ENCODE measurements at places on chromosomes 11 and 22.
A peak's percentile ranks its signal among the peaks of the same experiment; 100 is the strongest.

- DNase-seq, result no peak
Observed at GRCh38 chr11:93498161-93498560, 45.0 kb downstream of the SMCO4 start.

DNA sequence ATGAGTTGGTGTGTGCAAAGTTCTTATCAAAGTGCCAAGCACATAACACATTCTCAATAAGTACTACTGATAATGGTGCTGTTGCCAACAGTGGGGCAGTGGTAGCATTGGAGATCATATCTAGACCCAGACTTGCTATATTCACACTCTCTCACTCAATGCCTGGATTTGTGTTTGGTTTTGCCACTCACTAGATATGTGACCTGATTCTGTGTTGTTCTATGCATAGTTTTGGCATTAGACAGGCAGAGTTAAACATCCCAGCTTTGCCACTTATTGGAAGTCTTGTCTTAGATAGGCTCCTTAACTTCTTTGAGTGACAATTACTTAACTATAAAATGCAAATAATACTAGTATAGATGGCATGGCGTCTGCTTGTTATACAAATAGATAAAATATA, 642.6 kb upstream of the CCDC179 start:
- no peak for DNase-seq

- no peak for DNase-seq
Observed at GRCh38 chr11:15607361-15608036, 492.8 kb downstream of the INSC start.

DNA sequence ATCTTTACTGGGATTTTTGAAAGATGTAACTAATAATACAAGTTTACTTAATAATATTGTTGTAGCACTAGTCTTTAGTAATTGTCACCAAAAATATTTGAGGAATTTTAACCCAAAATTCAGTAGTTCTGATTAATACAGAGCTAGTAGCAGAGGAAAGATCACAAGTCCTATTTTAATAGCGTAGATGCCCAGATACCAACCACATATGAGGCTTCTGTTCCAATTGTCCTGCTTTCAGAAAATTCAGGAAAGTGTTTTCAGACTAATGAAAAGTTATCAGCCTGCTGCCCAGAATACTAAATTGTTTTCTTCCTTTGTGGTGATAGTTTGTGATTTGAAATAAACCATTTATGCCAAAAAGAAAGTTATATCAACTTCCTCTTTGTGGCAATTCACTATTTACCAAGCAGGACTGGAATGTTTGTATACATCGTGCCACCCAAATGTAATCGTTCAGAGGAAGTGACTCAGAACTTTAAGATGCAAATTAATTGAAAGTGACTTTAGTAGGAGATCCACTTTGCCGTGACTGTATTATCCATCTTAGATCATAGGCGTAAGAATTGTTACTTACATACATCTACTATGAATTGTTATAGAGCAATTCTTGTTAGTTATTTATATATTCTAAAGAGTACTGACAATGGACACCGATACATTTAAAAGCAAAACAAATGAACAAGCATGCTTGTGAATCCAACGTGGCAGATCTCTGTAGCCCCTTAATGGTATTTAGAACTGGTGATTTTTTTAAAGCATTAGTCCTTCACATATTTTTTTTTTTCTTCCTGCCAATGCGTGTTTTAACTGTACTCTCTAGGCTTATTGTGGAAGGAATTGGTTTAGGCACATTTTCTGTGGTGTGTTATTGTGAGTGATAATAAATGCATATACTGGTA, 231.0 kb downstream of the DDX10 start:
- DNase-seq, result peak; percentile 72

DNA sequence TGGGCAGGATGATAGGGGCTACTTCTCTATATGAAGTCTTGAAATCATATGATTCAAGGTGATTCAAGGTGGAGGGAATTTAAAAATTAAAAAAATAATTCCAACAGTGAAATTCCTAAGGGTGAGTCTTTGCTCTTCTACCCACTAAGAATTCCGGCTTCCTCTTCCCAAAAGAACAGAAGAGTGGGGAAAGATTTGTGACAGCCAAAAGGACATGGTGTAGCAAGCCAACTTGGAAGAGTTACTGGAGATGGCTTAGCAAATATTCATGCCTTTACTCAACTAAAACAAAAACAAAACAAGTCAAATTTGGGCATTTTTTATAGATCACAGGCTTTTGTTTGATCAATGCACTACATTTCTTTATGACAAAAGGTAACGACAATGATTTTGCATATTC, 12.3 kb downstream of the ZBED5 start:
- no peak for DNase-seq

DNA sequence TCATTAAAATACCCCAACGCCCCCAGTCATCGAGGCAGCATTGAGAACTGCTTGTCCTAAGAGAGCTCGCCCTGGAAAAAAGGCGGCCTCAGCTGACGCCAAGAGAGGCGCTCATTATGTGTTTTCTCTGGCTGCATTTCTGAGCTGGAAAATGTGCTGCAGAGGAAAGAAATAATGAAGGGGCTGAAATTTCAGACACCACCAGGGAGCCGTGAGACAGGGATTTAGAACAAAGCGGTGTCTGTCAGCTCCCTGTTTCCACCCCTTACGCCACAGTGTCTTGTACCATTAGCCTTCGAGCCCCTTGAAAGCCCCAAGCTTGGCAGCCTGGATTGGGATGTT, 14.4 kb downstream of the USH1C start:
- DNase-seq, result no peak

- no peak for DNase-seq
Observed at GRCh38 chr11:86202013-86202336, 42.6 kb upstream of the EED start.

- no peak for DNase-seq
Observed at GRCh38 chr11:70359451-70360205, 38.7 kb upstream of the CTTN start.

- DNase-seq, result no peak
Observed at GRCh38 chr22:27868732-27869282, 50.2 kb downstream of the PITPNB start.

DNA sequence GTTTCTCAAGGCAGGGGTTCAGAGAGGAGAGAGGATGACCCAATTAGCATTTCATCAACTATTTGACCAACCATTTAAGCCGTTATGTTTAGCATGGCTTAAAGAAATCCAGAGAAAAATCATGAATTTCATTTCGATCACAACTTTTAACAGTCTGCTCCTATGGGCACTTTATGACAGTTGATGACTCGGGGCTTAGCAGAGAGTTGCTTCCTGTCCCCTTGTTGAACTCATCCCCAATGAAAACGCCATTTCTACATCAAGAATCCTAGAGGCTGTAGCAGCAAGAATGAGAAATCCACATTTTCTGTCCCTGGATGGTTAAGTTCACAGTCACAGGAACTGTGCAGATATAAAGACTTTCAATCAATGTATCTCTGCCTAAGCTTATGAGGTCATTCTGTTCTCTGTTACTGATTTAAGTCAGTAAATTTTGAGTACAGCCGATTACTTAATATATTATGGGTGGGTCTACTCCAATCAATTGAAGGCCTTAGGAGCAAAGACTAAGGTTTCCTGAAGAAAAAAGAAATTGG, 81.1 kb downstream of the BDNF start:
- no peak for DNase-seq

DNA sequence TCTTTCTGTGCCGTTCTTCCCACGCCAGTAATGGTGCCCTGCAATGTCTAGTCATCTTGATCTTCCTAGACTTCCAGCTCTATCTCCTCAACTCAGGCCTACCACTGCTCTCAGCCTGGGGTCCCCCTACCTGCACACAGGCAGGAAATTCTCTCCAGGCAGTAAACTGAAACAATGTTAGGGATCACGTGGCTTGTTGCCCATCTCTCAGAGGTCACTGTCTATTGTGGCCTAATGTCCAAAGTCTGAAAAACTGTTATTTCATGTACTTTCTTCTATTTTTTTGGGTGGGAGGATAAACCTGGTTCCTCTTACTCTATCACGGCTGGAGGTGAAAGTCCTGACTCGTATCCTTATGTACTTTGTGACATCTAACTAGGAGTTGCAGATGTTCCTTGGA, 59.1 kb downstream of the CCDC34 start:
- DNase-seq, result no peak

GRCh38 chr22:21686634-21687393, 21.0 kb downstream of the PPIL2 start:
- DNase-seq, result no peak

DNA sequence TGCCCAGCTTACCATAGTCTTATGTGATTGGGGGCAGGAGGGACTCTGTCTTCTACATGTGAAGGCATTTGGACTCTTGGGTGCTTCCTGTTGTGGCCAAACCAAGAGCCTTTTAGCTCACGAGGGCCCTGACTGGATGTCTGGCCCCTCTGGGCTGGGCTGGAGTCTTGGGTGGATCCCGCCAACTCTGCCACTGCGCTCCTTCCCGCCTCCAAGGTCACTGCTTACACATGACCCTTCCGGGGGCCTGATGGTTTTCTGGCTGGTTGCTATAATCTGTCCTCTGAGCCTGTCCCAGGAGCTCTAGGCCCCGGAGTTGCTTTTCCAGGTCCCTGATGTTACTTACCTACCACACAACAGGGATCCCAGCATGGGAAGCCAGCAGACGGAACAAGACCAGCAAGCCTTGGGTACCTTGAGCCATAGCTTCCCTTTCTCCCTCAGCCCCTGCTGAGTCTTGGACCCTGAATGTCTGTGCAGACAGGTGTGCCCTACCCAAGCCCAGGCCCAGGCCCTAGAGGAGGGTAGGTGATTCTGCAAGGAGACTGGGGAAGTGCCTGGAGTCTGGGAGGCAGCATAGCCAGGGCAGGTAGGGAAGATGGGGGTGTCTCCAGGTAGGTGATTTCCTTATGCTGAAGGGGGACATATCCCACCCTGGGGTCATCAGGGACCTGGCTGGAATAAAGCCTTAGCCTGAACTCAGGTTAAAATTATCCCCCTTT, 100.3 kb downstream of the TSPAN18 start:
- no peak for DNase-seq

GRCh38 chr11:13667245-13667644, 1.2 kb upstream of the FAR1 start:
- no peak for DNase-seq

DNA sequence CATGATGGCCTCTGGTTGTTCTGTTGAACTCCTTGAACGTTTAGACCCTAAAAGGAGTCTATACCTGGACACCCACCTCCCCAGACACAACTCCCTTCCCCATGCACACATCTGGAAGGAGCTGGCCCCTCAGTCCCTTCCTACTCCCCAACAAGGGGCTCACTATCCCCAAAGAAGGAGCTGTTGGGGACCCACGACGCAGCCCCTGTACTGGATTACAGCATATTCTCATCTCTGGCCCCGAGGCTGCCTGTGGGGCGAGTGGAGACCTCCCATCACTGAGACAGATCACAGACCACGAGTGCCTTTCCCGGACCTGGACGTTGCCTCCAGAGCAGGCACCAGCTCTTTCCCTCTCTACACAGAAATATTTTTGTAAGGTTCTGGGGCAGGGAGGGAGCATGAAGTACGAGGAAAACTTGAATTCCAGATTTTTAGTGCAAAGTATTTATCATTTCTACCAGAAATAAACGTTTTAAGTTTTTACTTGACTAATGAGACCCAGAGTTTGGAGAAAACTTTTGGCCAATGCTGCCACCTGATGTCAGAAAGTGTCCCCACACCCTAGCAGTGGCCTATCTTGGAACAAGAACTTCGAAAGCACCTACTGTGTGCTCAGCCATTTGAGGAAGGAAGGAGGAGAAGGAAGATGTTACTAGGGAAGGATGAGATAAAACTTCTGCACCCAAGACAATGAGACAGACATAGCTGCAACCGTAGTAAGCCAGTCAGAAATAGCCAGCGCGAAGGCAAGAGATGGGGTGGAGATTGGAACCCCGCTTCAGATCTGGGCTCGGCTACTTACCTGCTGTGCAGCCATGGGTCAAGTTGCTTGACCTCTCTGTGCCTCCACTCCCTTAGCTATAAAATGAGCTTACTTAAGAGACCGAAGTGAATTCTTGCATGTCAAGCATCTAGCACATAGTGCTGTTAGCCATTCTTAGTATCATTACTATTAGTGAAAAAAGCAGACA, 10.2 kb upstream of the POU2F3 start:
- DNase-seq, result no peak

GRCh38 chr22:41834005-41834944, 1.4 kb downstream of the SREBF2 start:
- DNase-seq, result no peak

DNA sequence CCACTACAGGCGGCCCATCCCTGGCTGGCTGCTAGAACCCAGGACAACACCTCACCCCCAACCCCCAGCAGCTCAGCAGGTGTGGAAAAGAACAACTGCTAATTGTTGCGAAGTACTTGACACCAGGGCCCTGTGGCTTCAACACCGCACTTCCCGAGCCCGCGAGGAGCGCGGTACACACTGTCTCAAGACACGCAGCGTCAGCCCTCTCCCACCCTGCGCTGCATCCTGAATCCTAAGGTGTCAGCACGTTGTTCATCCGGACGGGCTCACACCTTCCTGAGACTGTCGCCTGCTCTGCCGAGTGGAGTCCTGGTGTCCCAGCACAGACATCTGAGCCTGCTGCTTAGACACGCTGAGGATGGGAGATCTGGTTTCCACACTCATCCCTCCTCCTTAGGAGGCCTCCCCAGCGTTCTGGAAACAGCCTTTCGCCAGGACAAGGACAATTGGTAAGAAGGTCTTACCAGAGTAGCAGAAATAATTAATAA, 1336.2 kb downstream of the BRD1 start:
- no peak for DNase-seq

- DNase-seq, result peak; percentile 0
Observed at GRCh38 chr11:73907191-73907590, 30.4 kb downstream of the PAAF1 start.

GRCh38 chr22:42065438-42066125, 5.0 kb downstream of the NAGA start:
- no peak for DNase-seq

GRCh38 chr11:64148226-64148916, 17.5 kb downstream of the MACROD1 start:
- DNase-seq, result peak; percentile 54

DNA sequence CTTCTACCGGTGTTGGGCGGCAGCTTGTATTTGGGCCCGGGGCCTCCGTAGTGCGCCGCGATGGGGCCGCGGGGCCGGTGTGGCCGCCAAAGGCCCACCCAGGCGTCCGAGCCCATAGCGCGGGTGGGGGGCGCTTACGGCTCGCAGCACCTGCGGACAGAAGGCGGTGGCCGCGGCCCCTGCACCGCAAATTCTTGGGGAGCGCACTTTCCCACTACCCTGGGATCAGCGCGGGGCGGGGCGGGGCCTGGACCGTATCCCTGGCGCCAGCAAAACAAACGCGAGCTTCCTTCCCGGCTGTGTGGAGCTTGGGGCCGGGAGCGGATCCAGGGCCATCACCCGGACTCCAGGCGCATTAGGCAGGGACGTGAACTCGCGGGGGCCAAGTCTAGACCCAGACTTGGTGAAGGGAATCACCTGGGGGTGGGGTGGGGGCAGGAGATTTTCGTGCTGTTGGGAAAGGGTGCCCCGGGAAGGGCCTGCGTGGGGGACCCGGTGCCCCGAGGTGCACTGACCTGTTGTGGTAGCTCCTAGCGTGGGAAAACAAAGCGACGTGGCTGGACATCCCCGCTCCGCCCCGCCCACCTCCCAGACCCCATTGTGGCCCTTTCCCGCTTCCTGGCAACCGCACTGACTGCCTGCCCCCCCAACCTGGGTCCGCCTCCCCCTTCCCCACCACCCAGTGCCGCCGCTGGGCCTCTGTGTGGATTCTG, 2.3 kb upstream of the TYMP start:
- no peak for DNase-seq

GRCh38 chr11:60769273-60769672, 12.6 kb downstream of the MS4A15 start:
- no peak for DNase-seq

GRCh38 chr11:119067371-119068222, at the start of gene VPS11:
Gene VPS11, plus strand, starts transcription at chr11:119067818. Its CDS starts 6 bp downstream, at chr11:119067824.
- DNase-seq, result peak; percentile 88

Measured in NCI-H460 (cell line).